ENCODE measurements at places on chromosomes 11 and 22.
A peak's percentile ranks its signal among the peaks of the same experiment; 100 is the strongest.

DNA sequence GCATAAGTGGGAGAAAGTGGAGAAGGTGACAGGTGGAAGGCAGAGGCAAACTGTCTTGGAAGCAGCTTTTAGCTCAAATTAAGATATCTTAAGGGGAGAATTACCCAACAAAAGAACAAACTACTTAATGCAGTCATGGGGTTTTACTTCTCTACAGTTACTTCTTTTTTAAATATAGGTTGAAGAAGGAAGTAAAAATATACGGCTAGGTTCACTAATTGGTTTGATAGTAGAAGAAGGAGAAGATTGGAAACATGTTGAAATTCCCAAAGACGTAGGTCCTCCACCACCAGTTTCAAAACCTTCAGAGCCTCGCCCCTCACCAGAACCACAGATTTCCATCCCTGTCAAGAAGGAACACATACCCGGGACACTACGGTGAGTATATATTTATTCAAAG, 40.8 kb downstream of the PDHX start:
- no peak for DNase-seq

GRCh38 chr22:31199187-31199586, 12.9 kb upstream of the LIMK2 start:
- no peak for DNase-seq

GRCh38 chr11:86589856-86590589, 82.4 kb downstream of the ME3 start:
- no peak for DNase-seq

DNA sequence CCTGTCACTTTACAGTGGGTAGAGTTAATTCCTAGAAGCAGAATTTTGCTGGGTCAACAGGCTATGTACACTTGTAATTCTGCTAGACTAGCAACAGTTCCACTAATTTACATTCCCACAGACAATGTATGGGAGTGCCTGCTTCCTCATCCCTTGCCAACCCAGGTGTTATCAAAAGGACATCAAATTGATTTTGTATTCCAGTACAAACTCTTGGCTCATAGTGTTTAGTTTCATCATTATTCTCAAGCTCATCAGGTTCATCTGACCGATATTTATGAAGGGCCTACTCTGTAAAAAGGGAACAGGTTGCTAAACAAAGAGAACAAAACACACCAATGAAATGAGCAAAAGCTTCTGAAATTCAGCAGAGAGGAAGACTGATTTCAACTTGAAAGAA, 30.7 kb downstream of the PITPNB start:
- DNase-seq, result no peak

DNA sequence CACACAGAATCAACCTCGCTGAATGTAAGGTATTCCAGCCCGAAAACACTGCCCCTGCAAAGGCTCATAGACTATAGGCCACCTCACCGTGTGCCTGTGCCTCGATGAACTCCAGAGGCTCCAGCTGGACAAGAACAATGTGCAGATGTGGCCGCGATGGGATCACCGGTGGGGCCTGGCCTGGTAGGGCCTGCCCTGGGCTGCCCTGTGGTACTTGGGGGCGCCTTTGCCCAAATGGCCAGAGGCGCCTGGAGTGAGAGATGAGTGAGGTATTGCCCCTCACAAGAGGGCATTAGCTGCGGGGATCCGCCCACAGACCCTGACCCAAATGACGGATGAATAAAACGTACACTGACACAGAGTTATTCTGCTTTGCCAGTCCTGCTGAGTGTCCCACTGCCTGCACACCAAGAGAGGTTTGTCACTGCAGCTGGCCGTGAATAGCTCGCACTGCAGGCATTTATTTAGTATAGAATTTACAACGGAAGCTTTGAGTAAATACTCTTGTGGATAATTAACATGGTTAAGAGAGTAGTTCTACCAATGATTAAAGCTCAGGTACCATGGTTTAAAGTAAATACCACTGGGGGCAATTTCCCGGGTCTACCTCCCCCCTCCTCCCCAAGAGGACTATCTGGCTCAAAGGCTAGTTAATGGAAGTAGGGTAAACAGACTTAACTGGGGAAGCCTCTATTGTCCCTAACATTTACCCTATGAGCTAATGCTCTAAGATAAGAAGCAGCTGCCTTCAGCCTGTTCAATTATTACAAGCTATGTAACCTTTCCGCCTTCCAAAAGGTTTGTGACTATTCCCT, 101.1 kb upstream of the IGLL5 start:
- no peak for DNase-seq

DNA sequence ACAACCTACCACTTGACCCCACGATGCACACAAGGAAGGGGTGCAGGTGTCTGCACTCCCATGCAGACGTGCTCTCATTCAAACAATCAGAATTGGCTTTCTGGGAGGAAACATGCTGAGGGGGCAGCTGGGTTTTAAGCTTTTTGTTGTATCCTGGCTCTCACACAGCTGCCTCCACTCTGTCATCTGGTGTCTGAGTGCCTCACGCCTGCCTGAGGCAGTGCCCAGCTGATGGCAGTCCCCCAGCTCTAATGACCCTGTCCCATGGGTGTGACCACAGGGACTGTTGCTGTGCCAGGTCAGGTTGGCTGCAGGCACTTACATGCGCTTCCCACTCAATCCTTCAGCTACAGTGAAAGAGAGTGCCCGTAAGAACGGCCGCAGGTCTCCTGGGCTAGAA, 53.7 kb downstream of the ARFGAP3 start:
- peak; percentile 60 for DNase-seq

GRCh38 chr11:68092411-68092810, 28.8 kb downstream of the CHKA start:
- no peak for DNase-seq

GRCh38 chr11:108496643-108497256, 1.4 kb downstream of the POGLUT3 start:
- DNase-seq, result no peak
